AG20443 (cell line): ENCODE measurements at places on chromosomes 3 and 15.

DNA sequence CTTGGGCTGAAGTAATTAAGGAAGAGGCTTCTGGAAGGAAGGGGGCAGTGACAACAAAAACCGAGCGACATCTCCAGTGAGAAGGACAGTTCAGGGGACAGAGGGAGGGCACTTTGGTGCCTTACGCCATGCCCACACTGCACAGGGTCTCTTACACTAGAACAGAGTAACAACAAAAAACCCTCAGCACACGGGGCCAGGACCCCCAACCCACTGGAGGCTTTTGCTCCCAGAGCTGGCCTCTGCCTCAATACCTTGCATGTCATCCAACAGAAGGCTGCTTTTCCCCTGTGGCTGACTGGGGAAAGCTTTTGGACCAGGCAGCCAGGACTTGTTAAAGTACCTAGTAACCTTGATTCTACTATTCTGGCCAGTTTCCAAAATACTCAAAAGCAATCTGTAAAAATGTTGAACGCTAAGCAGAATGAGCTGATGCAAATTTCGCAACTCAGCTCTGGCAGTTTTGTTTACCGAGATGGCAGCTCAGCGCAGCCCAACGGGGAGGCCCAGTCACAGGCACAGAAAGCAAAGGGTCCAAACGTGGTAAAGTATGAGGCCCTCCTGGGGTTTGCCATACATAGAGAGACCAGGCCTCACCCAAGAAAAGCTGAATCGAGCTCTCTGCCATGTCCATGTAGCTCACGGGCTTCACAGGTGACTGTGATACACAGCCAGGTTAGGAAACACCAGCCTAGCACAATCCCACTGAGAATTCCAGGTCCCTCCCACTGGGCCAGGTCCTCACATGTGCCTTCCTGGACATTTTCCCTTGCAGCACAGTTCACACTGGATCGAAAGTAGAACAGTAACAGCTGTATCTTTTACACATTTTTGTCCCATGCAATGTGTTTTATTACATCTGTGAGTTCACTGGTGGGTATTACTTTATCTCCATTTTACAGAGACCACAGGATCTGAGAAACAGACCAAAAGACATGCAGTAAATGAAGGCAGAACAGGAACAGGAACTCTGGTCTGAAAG lies 6.0 kb downstream of the CHCHD4 start:
- DNase-seq = no peak

GRCh38 chr3:124126436-124127023 lies 134.6 kb upstream of the ROPN1 start:
- DNase-seq = no peak

- DNase-seq = no peak
Observed at GRCh38 chr3:172115059-172115458, 75.7 kb downstream of the FNDC3B start.

- DNase-seq = no peak
Observed at GRCh38 chr15:100241572-100242482, 99.9 kb downstream of the ADAMTS17 start.
